ENCODE measurements at places on chromosomes 1 and 21.

- DNase-seq: no peak
Observed at GRCh38 chr1:11707621-11708276, 16.2 kb downstream of the DRAXIN start.

DNA sequence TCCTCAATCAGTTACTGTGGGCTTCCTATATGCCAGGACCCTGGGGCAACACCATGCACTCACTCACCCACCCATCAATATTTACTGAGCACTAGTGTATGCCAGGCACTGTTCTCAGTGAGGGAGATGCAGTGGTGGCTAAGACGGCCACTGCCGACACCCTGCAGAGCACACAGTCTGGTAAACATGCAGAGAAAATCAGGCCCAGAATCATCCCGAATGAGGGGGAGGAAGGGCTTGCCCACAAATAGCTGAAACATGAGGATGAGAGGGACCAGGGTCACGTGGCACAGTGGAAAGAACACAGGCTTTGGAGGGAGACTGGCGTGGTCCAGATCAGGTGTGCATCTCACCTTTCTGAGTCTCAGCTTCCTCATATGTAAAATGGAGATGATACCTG, 89.2 kb upstream of the IGSF21 start:
- no peak for DNase-seq

DNA sequence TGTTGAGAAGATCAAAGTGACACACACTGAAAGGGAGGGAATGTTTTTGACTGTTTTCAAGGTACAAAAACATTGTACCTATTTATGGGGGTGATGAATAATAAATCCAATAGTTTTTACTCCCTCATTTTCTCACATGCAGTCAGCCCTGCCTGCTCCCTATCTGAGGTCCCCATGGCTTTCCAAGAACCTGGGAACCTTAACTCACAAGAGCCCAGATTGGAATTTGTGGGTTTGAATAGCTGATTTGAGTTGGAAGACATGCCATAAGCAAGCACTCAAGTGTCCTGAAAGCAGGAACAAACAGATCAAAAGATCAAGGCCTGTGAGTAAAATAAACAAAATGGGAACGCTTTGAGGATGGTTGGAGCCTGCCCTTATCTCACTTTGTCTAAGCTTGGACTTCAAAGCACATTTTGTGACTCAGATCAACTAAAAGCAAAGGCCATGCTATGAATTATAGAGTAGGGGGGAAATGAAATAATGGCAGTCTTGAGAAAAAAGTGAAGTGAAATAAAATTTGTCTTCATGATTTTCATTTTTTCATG, 136.6 kb downstream of the LYPLAL1 start:
- DNase-seq: no peak

DNA sequence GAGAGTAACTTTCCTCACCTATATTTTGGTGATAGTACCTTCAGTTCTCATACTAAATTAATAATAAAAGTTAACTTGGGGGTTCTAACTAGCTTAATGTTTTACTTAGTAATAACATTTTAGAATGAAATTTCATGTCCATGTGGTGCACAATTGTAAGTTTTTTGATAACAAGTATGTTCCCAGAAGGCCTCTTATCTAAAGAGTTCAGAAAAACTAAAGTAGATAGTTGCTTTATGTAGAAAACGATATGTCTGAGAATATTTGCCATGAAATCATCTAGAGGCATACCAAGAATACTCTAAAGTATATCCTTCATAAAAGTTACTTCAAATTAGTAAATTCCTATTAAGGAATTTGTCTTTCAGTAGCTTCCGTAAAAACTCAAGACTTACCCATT, 10.2 kb upstream of the ADCY10 start:
- DNase-seq: no peak

- no peak for DNase-seq
Observed at GRCh38 chr1:99850459-99851291, 514 bp downstream of the AGL start.

GRCh38 chr1:89221341-89221740, 22.6 kb upstream of the GBP4 start:
- DNase-seq: no peak

DNA sequence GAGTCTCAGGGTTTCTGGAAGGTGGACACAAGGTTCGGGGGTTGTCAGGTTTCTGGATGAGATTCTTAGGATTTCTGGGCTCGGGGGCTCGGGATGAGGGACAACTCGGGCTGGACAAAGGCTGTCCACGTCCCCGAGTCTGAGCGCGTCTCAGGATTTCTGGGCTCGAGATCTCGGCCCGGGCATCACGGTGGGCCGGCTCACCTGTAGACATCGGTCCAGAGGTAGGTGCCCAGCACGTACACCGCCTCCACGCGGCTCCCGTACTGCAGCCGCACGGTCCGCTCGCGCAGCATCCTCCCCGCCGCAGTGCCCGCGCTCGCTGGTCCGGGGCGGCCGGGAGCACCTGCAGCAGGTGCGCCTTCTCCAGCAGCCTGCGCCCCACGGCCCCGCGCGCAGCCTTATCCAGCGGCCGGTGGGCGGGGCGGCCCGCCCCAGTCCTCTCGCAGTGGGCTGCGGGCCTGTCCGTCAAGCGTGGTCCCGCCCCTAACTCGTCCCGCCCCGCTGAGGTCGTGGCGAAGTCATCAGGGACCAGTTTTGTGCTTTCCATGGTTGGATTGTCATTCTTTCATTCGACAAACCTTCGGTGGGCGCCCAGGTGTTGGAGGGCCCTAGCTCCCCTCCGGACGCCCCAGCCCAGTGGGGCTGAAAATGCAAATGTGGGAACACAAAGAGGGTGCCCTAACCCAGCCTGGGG, at the start of gene PADI2:
Gene PADI2, minus strand, starts transcription at position 376 of the 697 bp plus-strand sequence. Its CDS starts 80 bp downstream, at position 296.
- DNase-seq: peak; percentile 76

- no peak for DNase-seq
Observed at GRCh38 chr1:23556635-23557470, 2.4 kb downstream of the ID3 start.

- DNase-seq: no peak
Observed at GRCh38 chr1:14495381-14495780, 103.1 kb upstream of the KAZN start.

Measured in NCI-H1930 (cell line).